Stimulated activated CD4-positive, alpha-beta T cell treated with anti-CD3 and anti-CD28 coated beads, Interleukin-4, amount 100 ng/mL, for 4 hours (primary cell): ENCODE measurements at places on chromosomes 4 and X.

DNA sequence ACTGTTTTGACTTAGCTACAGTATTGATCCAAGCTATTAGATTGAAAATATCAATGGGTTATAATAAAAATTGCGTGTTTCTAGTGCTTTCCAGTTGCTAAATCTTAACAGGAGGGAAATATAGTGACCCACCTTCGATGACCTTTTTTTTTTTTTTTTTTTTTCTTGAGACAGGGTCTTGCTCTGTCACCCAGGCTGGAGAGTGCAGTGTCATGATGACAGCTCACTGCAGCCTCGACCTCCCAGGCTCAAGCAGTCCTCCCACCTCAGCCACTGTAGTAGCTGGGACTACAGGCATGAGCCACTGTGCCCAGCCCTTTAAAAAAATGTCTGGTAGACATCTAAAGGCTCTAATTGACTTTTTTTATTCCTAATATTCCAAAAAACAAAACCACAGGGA lies 3.8 kb upstream of the ASB5 start:
- DNase-seq: no peak

DNA sequence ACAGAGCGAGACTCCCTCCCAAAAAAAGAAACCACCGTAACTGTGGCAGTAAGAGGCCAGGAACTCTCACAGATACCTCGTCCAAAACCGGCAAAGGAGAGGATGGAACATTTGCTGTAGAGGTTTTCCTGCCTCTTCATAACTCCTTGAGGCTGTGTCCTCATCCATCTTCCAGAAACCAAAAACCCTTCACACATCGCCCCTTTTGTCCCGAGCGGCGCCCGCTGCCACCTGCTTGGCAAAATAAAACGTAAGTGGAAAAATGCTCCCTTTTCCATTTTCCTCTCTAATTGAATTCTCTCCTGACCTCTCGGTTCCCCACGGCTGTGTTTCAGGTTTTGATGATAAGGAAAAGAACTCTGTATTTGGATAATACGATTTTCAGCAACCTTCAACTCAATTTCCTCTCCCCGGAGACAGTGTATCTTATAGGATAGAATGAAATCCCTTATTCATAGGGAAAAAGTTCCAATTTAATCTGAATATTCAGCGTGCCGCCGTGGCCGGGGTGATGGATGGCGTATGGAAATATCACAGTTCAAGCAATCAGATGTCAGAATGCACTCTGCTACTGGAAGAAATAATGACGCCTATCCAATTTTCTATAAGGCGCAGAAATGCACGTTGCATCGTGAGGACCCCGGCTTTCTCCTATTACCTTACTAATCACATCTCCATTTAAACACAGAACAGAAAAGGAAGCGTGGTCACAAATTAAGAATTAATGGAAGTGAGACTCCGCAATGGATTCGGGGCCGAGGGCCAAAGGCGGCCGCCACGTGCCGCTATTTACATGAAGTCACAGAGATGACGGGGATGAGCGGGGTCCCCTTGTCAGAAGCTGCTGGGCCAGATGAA lies 5.2 kb upstream of the PPP2R3B start:
- DNase-seq: no peak

GRCh38 chrX:151039351-151039750 lies 56.2 kb downstream of the HMGB3 start:
- no peak for DNase-seq

DNA sequence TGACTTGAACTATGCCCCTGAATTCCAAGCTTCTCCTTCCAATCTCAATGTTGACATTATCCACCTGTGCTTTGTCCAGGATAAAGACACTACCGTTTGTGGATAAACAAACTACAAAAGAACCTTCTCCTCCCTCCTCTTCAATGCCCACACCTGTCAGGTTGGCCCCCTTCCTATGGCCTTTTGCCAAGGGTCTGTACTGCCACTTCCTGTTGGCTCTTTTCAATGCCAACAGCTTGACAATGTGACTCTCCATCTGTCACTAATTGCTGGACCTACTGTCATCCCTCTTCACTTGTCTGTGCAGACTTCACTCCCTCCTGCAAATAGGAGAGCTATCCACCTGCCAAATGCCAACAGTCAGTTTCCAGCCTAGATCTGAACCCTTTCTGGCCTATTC lies 35.8 kb upstream of the MID1 start:
- no peak for DNase-seq

- peak; percentile 17 for DNase-seq
Observed at GRCh38 chr4:154743683-154744340, at the start of gene LRAT. LRAT (plus strand) TSS chr4:154744000; CDS start chr4:154744327, 327 bp downstream.

DNA sequence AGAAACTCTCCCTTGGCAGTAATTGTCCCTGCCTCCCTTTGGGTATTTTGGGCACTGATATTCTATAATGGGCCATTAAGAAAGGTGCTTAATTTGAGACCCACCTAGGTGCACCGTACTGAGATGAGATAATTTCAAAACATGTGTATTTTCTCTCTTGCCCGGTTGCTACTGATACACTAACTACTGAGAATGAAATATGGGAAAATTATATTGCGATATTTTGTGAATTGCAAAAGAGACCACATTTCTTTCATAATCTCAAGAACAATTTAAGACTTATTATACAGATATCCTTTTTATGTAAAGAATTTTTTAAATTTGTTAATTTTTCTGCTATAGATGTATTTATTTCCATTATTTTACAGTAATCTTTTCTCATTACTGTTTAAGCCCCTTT lies 284.9 kb downstream of the ADGRL3 start:
- DNase-seq: no peak

GRCh38 chr4:71009086-71009485 lies 15.6 kb downstream of the DCK start:
- no peak for DNase-seq

DNA sequence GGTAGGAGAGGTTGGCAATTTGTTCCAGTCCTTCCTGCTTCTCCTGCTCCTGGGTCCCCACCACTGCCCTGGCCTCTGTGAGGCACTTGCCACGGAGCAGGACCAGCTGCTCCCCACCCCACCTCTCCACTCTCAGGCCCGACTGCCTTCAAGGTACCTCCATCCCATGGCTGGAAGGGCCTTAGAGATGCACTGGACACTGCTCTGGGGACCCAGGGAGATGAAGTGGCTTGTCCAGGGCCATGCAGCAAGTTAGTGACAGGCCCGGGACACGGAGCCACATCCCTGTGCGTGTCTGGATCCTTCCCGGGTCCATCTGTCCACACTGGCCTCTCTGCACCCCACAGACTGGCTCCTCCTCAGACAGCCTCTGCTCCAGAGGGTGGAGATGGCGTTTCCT lies 105.3 kb downstream of the CPZ start:
- no peak for DNase-seq
